NCI-H510A (cell line): ENCODE measurements at places on chromosomes 5 and 9.

DNA sequence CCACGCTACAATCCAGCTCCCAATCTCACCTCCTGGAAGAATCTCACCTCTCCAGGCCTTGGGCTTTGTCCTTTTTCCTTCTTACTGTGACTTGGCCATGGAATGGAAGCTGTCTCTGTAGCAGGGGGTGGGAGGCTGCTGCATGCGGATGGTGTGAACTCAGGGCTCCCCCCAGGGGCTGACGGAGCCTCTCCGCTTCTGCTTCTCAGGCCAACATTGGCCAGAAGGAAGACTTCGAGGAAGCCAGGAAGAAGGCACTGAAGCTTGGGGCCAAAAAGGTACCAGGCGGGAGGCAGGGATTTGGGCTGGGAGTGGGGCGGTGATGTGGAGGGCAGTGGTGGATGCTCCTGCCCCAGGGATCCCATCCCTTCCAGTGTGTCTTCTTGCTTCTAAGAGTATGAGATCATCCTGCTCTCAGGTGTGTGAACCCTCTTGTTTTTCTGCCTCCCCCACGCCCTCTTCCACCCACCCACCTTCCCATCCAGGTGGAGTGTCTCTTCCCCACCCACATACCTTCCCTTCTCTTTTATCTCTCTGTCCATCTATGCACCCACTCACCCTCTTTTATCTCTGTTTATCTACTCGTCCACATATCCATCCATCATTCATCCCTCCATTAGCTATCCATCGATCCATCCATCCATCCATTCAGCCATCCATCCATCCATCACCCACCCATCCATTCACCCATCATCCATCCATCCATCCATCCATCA lies 9.5 kb downstream of the ASS1 start:
- DNase-seq = no peak

GRCh38 chr9:129136446-129137035 lies 25.3 kb downstream of the PTPA start:
- no peak for DNase-seq

- no peak for DNase-seq
Measured at GRCh38 chr5:81679885-81680284, 71.0 kb downstream of the SSBP2 start.

DNA sequence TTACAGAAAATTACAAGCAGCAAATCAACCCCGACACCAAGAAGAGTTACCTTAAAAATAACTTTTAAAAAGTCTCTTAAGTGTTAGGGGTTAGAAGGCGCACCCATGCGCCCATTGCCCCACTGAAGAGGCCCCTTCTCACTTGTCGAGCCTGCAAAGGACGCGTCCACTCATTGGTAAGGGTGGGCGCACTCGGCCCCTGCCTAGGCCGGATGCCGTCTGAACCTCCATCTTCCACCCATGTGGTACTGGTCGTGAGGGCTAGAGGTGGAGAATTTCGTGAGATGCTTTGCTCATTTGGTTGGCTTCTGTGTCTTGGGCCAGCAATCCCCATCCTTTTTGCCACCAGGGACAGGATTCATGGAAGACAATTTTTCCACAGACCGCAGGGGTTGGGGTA lies 27.5 kb upstream of the LRRC14B start:
- no peak for DNase-seq

GRCh38 chr9:112278152-112278551 lies 55.3 kb downstream of the PTBP3 start:
- no peak for DNase-seq

- DNase-seq = no peak
Measured at GRCh38 chr5:100890461-100891008, 12.5 kb downstream of the ST8SIA4 start.

DNA sequence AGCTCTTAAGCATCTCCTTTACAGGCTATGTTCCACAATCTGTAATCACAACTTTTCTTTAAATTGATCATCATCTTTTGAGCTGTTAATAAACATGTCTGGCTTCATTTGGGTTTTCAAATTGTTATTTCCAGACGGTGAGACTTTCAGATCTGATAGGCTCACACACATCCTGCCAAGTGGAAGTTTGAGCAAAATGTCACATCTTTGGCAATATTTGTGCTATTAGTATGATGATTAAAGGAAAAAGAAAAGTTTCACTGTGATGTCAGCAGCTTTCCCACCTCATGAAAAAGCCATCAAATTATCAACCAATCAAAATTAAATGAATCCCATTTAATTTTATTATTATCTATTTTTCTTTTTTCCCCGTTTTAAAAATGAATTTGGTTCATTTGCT lies 29.8 kb downstream of the SLC1A1 start:
- no peak for DNase-seq

DNA sequence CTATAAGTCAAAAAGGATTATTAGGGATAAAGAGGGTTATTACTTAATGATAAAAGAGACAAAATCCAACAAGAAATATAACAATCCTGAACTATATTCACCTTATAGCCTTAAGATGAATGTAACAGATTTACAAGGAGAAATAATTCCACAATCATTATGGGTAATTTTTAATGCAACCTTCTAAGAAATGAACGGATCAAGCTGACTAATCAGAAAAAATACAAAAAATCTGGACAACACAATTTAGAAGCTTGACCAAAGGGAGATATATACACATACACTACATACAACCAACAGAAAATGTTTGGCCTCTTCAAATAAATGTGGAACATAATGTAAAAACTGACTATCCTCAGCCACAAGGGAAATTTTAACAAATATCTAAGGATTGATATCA lies 102.3 kb downstream of the CPLANE1 start:
- DNase-seq = no peak

GRCh38 chr9:73162987-73163768 lies 11.5 kb downstream of the ANXA1 start:
- no peak for DNase-seq

DNA sequence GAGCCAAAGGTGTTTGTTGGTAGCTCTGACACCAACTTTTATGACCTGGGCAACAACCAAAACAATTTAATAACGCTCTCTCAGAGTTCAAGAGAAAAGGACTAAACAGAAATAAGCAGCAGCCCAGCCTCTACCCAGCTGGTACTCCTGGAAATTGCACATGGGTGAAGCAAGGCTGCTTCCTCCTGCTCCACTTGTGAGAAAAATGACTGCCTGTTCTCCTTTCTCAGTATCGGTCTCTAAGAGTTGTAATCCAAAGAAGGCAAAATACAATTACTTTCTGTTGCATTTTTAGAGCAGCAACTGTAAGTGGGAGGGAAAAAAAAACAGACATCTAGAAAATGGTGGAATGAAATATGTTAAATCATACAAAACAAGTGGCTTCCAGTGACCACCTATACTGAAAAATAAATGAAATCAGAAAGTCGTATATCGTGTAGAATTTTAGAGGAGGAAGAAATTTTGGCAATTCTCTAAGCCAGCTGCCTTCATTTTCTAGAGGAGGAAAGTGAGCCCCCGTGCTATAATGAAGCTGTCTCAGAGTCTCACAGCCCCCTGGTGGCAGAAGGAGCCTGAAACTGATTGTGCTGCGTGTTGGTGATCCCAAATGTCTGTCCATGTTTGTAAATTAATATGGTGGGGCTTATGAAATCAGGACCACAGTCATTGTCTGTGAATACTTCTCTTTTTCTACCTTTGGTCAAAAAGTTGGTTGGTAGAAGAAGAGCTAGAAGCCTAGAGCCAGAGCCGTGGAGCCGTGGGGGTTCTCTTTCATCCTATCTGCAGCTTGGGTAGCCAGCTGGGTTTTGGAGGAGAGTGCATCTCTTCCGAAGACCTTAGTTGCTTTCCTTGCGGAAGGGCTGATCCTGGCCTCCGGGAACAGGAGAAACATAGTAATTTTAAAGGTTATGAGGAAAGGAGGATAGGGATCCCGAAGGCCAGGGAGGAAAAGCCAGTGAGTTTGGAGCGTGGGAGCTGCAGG lies 139.9 kb downstream of the PIP5K1B start:
- no peak for DNase-seq

- DNase-seq = no peak
Measured at GRCh38 chr5:96033116-96033515, 71.5 kb upstream of the ELL2 start.

DNA sequence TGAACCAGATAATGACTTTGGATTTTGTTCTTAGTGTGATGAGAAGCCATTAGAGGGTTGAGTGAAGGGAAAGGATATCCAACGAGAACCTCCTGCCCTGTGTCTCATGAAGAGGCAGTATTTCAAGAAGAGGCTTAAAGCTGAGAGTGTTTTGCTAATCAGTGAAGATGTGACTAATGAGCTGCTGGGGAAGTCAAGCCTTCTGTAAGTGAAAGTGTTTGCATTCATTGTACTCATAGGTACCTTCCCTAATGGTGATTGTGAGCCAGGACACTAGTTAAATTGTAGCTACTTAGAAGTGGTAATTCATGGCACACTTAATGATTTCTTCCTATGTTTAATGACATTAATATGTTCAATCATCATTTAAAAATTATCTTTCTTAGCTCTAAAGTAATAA lies 23.7 kb downstream of the PIP5K1B start:
- DNase-seq = no peak

DNA sequence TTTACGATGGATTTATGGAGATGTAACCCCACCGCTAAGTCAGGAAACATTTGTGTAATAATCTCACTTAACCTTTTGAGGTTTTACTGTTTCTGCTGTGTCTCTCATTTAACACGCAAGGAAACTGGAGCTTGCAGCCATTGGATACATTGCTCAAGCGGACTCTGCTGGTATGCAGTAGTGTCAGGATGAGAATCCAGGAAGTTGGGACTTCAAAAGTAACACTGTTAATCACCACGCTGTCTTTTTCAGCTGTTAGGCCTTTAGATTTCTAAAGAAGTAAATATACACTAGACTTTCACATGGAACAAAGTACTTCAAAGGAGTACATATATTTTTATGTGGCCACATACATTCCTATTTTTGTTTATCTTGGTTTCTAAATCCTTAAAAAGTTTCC lies 114.7 kb downstream of the LPAR1 start:
- no peak for DNase-seq

- DNase-seq = no peak
Measured at GRCh38 chr5:132021654-132022053, 10.2 kb upstream of the ACSL6 start.

DNA sequence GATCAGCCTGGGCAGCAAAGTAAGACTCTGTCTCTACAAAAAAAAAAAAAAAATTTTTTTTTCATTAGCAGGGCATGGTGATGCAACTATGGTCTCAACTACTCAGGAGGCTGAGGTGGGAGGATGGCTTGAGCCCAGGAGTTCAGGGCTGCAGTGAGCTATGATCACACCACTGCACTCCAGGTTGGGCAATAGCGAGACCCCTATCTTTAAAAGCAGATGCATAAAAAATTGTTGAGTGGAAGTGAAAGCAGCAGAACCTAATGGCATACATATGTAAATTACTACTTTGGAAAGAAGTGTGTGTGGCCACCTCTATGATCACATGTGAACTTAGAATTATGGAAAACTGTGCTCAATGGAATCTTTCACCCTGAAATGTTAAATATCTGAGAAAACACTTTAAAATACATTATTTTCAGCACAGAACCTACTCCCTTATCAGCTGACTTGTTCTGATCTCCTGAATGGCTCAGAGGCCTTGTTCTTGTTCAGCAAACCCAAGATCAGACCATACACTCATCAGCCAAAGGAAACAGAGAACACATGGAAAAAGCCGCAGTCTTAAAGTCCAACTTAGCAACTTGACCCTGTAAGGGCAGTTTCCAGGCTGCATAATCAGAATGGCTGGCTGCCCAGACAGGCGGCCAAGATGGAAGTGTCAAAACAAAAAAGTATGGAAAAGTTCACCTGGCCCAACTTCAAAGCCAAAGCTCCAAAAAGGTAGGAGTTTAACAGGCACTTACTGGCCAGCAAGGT lies 56.5 kb downstream of the SIL1 start:
- DNase-seq = no peak

GRCh38 chr5:40428126-40428525 lies 251.6 kb upstream of the PTGER4 start:
- DNase-seq = no peak

GRCh38 chr5:80569086-80569960 lies 757 bp downstream of the ANKRD34B start:
- no peak for DNase-seq

DNA sequence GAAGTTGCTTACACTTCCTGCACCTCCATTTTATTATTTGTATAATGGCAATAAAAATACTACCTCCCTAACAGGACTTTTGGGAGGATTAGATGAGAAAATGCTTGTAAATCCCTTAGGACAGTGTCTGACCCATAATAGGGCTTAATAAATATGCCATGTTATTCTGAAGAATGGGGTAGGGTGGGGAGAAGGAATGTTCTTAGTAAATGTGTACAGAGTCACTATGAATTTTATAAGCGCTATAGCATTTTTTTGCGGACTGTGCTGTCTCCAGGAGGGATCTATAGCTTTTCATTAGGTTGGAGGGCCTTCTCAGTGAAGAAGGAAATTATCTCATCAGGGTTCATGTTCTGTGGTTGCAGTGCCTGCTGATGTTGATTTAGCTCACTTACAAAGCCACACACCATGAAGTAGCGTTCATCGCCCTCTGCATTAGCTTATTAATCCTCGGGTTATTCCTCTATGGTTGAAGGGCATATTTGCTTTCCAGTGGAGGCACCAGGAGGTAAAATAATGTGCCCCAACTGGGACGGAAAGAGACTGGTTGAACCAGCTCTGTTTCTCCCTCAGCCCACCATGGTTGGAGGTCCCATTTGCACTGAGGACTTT lies 497.1 kb downstream of the ARHGEF28 start:
- peak; percentile 75 for DNase-seq

DNA sequence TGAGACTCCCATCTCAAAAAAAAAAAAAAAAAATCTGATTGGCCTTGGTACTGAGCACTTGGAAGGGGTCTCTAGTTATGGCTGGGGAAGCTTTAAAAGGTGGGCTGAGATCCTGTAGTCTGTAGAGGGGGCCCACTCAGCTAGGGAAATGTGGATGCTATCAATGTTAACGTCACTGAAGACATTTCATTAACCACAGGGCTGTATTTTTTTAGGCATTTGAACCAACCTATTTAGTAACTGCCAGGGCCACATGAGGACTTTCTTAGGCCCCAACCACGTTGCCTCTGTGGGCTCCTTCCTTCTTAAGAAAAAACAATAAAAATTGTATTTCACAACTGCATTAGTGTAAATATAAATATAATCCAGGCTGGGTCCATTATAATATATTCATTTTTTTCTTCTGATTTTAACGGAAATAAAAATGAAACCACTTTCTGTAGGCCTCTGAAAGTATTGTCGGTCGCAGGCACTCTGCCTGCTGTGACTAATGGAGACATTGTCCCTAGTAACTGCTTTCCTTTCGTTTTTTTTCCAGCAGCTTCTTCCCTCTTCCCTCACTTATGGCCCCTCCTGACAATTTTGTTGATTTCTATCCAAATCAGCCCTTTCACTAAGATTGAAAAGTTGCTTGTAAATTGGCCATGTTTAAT lies 71.6 kb downstream of the GCNT1 start:
- no peak for DNase-seq

DNA sequence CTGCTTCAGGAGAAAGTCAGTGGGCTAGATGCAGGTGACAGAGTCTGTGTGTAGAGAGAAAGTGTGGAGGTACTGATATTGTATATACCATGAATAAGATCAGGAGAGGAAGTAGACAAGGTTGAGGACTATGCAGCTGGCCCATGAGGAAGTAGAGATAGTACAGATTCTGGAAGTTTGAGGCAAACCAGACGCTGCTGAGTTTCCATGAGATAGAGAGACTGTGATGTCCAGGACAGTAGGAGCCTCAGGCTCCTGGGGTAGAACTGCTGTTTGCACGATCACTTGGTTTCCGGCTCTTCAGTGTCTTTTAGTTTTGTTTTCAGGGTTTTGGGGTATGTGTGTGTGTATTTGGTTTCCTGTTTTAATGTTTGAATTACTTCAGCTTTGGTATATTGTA lies 13.6 kb downstream of the OTULINL start:
- DNase-seq = no peak
